ENCODE measurements at places on chromosomes 6 and 20.

GRCh38 chr20:62174021-62174804 lies 8.6 kb upstream of the MTG2 start:
- DNase-seq = no peak

DNA sequence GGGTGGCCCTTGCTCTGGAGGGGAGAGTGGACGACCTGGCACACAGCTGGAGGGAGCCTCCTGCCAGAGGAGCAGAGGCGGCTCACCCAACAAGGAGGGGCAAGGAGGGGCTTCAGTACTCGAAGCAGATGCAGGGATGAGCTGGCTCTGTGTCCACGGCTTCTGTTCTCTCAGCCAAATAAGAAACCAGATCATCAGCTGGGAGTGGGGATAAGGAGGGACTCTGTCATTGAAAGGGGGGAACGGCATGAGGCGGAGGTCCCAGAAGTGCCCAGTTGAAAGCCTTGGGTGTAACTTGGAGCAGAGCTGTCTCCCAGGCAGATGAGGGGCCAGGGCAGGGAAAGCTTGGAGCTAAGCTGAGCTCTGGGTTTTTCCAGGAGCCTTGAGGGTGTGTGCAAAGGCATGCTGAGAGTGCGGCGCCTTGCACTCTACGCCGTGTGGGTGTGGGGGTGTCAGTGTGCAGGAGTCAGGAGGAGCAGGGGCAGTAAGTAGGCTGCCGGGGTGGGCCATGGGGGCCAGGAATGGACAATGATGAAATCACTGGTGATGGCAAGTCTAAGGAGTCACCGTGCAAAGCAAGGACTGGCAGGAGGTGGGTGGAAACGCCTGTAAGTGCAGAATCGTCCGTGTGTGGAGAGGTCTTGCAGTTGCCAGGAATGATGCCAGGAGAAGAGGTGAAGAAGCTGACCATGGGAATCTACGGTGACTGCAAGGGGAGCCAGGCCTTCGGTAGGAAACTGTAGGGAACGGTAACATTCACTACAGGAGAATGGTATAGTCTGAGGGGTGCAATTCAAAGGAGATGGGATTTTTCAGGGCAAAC lies 85.4 kb upstream of the FOXQ1 start:
- DNase-seq = no peak

GRCh38 chr6:36227379-36228228 lies 31.1 kb downstream of the BRPF3 start:
- DNase-seq = no peak

DNA sequence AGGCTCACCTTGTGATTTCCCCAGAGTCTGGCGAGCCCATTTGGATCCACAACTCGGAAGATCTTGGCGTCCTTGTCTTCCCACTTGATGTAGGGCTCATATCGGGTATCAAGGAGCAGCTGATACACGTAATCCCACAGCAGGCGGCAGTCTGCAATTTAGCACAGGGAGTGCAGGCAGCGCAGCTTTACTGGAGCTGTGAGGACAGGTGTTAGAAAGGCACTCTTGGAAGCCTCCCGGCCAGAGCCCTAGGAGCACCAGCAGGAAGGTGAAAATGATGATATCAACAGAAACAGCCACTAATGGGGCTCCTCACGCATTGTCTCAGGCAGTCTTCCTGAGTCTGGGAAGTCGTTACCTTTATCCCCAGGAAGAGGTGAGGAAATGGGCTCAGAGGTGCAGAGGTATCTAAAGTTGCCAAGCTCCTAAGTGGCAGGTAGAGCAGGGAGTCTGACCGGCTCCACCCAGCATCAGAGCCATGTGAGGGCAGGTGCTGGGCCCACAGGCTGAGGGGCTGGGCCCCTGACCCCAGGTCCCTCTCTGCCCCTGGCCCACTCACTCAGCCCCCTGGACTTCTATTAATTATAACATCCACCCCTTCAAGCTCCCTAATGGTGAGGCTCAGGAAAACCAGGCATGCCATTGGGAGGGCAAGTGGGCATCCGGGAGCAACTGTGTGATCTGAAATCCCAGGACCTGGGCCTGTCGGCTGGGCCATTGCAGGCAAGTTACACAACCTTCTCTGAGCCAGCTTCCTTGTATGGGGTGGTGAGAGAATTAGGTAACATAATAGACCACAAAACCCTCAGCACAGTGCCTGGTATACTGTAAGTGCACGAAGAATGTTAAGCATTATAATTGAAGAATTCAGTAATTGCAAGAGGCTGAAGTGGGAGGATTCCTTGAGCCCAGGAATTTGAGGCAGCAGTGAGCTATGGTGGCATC lies 18.3 kb downstream of the ETV7 start:
- DNase-seq = no peak

DNA sequence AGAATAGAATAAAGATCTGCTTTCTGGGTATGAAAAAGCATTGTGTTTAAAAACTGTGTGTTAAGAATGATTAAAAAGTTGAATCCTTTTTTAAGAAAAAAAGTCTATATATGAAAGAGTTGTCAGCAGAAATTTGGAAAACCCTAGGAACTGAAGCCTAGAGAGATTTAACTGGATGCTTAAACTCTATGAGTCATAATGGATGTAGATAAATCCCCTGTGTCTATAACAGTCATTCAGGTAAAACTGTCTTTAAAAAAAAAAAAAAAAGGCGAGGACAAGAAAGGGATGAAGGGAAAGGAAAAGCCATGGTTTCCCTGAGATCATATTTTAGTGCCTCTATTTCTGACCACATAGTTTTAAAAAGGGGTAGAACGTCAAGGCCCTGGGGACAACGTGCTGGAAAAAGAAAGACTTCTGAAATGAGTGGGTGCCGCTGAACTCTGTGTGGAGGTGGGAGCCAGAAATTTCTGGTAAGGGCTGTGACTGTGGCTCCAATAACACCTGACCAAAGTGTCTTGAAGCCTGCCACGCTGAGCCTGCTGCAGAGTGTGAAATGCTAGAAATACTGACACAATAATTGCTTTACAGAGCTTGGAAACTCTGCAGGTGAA lies 302.6 kb upstream of the ARID1B start:
- no peak for DNase-seq

GRCh38 chr20:36061754-36062153 lies 92.8 kb upstream of the EPB41L1 start:
- DNase-seq = no peak

DNA sequence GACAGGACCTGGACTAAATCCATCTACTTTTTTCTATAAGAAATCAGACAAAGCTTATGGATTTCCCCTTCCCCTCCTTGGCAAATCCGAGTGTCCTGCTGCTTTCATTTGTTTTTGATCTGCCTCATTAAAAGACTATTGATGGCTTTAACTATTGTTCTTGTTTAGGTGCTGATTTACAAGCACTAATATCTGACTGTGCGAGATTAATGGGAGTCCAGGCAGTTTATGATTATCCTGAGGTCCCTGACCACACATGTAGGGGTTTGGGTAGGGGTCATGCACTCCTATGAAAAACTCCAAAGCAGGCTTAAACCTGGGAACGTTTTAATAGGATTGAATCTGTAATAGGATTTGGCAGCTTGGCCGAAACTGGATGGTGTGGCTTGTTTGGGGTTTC lies 317.5 kb upstream of the POU3F2 start:
- DNase-seq = no peak

- no peak for DNase-seq
Observed at GRCh38 chr6:22098601-22099031, 198.2 kb downstream of the PRL start.

GRCh38 chr6:51300510-51300909 lies 481.8 kb downstream of the TFAP2B start:
- DNase-seq = no peak

DNA sequence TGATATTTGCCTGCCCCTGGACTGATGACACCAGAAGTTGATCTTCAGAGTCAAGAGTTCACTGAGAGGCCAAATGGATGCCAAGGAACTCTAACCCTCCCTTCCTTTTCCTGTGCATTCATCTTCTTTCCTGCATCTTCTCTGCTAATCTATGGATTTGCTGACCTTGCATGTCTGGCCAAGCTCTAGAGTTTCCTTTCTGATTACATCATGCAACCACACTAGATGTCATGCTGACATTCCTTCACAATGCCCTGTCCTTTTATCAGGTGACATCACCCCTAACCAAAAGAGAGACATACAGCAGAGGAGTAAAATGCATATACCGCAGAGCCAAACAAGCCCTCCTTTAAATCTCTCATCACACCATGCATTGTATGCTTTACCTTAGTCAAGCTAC lies 487.6 kb downstream of the TFAP2A start:
- no peak for DNase-seq

- DNase-seq = no peak
Observed at GRCh38 chr6:165654144-165654543, 8.9 kb downstream of the PDE10A start.

DNA sequence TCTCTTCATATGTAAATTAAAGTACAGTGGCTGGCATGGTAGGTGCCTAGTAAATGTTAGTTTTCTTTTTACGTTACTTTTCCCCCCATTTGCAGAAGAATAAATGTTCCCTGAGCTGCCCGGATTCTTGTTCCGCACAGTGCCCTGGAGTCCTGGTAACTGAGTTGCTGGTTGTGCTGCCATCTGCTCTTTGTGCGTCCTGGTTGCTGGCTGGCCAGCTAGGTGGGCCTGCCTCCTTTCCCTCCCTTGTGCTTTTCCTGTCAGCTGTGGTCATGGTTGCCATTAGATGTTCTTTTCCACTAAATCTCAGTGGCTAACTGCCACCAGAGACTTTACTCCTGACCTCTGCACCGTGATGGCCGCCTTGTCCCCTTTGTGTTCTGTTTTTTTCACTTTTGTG lies 28.6 kb downstream of the CEP43 start:
- no peak for DNase-seq

DNA sequence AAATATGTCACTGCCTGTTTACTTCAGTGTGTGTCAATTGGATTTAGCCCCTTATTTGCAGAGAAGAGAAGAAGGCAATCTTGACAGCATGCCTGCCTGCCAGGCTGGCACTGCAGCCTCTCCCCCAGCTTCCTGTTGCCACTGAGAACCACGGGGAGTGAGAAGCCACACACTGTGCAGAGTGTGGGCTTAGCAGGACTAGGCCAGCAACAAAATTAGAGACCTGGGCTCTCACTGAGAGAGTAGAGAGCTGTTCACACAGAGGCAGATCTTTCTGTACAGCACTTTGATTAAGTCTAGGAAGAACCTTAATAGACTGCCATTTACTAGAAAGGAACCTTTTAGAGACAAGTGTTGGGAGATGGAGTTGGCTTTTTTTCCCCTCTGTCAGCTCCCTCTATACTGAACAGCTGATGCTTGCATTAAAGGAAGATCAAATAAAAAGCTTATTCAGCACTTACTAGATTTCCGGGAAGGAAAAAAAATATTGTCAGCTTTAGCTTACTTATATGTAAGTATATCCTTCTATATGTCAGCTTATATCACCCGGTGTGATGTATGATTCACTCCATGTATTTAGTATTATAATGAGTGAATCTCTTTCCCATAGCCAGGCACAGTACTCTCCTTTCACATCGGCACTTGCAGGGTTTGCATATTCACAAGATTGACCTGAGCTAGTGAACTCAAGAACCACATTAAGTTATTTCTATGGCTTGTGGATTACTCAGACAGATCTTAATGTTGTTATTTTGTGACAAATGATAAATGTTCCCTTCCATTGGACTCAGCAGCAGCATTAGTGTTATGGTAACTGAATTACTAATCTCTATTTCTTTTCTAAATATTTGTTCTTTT lies 851.0 kb upstream of the EPHA7 start:
- DNase-seq = no peak

GRCh38 chr20:62561182-62561581 lies 81.1 kb upstream of the SLCO4A1 start:
- no peak for DNase-seq

GRCh38 chr6:84304881-84305280 lies 77.4 kb upstream of the CEP162 start:
- DNase-seq = no peak

GRCh38 chr6:159460476-159460875 lies 232.6 kb downstream of the SOD2 start:
- no peak for DNase-seq

- no peak for DNase-seq
Observed at GRCh38 chr6:43129434-43130194, 41.5 kb upstream of the SRF start.

DNA sequence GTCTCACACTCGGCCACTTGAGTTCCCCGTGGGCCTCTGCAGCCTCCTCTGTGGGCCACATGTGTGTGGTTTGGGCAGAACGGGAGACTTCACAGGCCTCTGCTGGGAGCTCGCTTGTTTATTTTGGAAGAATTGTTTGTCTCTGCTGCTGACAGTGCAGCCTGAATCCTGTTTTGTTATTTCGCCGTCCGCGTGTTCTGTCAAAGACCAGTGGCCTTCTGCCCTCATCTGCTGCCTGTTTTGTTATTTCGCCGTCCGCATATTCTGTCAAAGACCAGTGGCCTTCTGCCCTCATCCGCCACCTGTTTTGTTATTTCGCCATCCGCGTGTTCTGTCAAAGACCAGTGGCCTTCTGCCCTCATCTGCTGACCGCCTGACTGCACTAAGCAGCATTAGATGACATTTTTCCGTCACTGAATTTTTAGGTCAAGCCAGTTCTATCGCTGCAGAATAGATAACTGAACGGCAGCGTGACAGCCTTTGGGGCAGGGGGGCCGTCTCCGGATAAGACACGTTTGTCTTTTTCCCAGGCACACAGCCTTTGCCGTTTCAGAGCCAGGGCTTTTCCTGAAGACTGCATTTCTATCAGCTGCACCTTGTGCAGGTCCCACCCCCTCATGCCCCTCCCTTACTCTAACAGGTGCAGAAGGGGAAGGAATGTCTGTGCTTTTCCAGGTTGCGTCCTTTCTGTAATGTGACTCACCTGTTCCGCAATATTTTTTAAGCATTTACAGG lies 158.5 kb upstream of the AFDN start:
- DNase-seq = no peak

DNA sequence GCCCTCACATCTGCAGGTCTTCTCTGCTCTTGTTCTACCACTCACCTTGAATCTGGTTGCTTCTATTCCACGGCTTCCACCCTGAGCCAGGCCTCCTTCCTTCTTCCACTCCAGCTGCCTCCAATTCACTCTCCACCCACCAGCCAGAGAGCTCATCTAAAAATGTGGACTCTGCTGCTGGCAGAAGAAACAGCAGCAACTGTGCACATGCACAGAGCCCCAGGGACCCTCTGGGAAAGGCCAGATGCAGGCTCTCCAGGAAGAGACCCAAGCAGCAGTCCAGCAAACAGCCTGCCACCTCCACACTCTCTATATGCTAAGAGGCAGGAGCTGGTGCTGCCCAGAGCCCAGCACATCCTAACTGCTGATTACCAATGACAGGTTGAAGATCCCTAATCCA lies 162.6 kb upstream of the TOP1 start:
- DNase-seq = no peak

GRCh38 chr6:14149739-14150130 lies 32.2 kb downstream of the CD83 start:
- DNase-seq = no peak

DNA sequence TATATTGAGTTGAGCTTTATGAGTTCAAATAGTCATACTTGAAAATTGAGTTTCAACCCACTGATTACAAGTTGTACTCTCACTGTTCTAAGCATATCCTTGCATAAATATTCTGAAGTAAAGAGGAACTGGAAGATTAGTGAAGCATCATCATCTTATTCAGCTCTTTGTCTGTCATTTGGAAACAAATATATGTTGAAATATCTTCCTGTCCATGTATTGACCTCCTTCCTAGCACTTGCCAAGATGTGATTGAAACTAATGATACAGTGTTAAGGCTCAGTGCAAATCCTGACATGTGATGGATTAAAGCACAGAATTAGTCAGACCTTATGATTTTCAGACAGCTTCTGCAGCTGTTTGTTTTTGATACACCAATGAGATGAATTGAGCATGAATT lies 434.3 kb downstream of the TBC1D32 start:
- DNase-seq = no peak
